Psoas muscle (tissue), 8 donors: ENCODE measurements at places on chromosomes 7 and 10. TPM values are rescaled to one million over a fixed set of nuclear protein-coding genes. Genes with fewer than 3 reads are reported as not detected.

DNA sequence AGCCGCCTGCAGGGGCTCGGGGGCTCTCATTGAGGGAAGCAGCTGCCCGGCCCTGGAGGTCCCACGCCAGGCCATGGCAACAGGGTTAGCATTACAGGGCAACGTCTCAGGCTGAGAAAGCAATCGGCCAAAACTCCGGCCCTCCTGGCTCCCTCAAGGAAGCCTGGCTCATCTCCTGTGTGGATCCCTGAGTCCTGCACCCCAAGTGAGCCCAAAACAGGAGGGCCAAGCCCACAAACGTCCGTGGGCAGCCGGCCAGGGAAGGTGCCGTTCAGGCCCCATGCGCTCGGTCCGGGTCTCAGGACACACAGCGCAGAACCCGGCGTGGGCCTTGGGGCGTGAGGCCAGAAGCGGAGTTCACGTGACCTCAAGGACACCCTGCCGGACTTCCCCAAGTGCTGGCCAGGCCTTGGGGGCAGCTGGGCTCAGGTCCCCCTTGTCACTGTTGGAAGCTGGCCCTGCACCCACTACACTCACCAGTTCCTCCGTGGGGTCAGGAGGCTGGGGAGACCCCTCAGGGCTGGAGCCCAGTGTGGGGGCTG lies 8.0 kb upstream of the PWWP2B start:
- peaks cover 5% of the 10 kb centered on the region for H3K4me1 ChIP-seq
- H3K27ac ChIP-seq = no peak overlapping the region
- H3K4me3 ChIP-seq = peak overlapping the region; percentile 32
- H3K36me3 ChIP-seq = no peaks in the 10 kb centered on the region

GRCh38 chr10:5481121-5481520 lies 18.2 kb downstream of the CALML5 start:
- no peaks in the 10 kb centered on the region for H3K27me3 ChIP-seq
- H3K4me1 ChIP-seq = no peaks in the 10 kb centered on the region
- DNase-seq = no peak
- no peak overlapping the region for H3K27ac ChIP-seq
- no peak overlapping the region for H3K4me3 ChIP-seq

GRCh38 chr10:49362596-49363260 lies 33.2 kb downstream of the DRGX start:
- no peak overlapping the region for H3K27ac ChIP-seq
- DNase-seq = no peak
- no peaks in the 10 kb centered on the region for H3K36me3 ChIP-seq
- no peaks in the 10 kb centered on the region for H3K27me3 ChIP-seq

The NOC3L gene
- 18.0 TPM for total RNA-seq

The STEAP4 gene
- 20.3 TPM for total RNA-seq

DNA sequence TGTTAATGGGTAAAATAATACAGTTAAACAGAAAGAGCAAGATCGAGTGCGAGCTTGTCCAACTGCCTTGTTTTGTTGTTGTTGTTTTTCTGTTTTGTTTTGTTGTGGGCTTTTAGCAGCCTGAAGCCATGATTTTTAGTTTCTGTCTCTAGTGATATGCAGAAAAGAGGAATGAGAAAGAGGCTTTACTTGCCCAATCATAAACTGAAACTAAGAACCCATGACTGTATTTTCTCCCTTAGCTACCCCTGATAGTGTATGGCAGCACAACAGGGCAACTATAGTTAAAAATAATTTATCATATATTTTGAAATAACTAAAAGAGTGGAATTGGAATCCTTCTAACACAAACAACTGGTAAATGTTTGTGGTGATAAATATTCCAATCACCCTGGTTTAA lies 493.9 kb downstream of the GLRX3 start:
- no peak overlapping the region for H3K4me3 ChIP-seq
- no peak overlapping the region for H3K27ac ChIP-seq
- no peaks in the 10 kb centered on the region for H3K36me3 ChIP-seq
- H3K4me1 ChIP-seq = no peaks in the 10 kb centered on the region
